ENCODE measurements at places on chromosomes 12 and 14.

GRCh38 chr14:52051871-52052270 is 17.0 kb downstream of the NID2 start:
- DNase-seq, result no peak

- DNase-seq, result no peak
Measured at GRCh38 chr14:77955816-77956484, 156.0 kb downstream of the ADCK1 start.

GRCh38 chr12:3988519-3989217 is 115.5 kb upstream of the PARP11 start:
- no peak for DNase-seq

GRCh38 chr12:93679308-93679925 is 2.2 kb downstream of the CRADD start:
- DNase-seq, result no peak

DNA sequence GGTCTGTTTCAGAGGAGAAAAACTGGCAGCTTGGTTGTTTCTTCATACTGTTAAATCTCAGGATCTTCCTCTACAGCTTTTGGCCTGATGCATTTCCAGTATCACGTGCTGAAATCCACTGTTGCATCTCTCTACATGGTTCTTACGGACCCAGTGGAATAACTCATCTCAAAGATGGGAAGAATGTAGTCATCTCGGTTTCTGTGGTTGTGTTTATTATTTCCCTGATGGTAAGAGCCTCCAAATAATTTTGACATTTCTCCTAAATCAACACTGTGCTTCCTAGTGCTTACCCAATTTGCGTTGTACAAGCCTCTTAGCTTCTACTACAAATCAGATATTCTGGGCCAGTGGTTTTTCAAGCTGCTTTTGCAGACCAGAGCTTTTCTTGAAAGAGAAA is 812.8 kb downstream of the C12orf50 start:
- DNase-seq, result no peak

DNA sequence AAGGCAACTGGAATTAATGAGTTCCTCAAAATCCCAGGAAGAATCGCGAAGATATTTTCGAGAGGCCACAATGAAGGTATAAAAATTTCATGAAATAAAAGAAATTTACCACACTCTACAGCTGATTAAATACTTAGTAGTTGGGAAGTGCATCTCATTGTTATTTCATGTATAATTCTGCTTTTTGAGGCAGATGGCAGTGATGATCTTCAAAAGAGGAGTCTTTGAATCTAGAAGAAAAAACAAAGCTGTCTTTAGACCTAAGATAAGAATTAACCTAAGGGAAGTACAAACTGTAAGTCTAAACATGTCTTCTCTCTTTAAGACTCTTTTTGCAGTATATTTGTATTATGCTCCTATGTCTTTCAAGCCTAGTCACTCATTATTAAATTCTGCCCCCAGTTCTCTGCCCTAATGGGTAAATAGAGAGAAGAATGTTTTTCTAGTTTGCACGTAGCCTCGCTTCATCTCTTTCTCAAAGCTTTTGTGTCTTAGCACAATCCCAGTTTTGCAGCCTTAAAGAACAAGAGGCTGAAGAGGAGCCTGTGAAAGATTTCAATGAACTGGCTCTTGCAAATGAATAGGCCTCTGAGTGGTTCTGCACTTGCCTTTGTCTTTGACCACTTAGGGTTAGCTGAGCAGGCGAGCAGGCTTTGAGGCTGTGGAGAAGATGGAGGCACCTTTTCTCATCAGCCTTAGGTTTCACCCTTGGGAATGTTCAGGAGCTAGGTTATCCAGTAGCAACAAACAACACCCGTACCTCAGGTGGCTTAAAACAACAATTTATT is 32.7 kb downstream of the CFAP54 start:
- DNase-seq, result no peak

DNA sequence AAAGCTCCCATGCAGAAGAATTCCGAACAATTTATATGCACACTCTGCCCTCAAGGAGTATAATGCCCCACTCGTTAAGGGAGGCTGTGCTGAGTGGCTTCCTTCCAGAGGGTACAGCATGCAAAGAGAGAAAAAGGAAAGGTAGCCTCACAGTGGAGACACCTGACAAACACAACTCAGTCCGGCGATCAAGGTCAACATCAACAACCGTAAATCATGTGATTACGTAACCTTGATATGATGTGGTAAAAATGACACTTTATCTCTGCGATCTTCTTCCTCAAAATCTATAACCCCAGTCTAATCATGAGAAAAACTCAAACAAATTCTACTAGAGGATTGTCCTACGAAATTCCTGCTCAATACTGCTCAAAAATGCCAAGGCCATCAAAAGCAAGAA is 400.5 kb upstream of the CCDC196 start:
- no peak for DNase-seq

GRCh38 chr14:70730393-70730792 is 78.9 kb downstream of the MAP3K9 start:
- no peak for DNase-seq

GRCh38 chr14:53714495-53715192 is 242.0 kb downstream of the BMP4 start:
- no peak for DNase-seq

DNA sequence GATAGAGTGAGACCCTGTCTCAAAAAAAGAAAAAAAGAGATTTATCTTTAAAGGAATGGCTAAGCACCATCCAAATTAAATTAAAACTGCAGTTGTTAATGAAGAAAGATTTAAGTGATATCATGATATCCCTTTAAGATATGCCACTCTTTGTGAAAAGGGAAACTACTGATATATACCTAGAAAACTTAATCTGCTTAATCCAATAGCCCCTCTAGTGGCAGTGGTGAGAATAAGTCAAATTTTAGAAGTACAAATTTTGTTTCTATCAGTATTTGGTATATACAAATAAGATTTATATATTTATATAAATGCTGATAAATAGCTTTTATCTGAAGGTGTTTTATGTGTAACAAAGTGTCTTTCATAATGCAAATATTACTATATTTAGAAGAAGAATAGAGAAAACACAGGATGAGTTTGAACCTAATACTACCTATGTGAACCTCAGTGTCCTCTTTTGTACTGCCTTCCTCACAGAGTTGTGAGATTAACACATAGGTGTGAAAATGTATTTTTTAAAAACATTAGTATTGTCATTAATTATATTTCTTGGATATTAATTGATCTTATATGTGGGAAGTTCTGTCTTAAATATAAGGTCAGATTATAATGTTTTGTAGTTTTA is 51.4 kb upstream of the GARIN2 start:
- DNase-seq, result no peak

DNA sequence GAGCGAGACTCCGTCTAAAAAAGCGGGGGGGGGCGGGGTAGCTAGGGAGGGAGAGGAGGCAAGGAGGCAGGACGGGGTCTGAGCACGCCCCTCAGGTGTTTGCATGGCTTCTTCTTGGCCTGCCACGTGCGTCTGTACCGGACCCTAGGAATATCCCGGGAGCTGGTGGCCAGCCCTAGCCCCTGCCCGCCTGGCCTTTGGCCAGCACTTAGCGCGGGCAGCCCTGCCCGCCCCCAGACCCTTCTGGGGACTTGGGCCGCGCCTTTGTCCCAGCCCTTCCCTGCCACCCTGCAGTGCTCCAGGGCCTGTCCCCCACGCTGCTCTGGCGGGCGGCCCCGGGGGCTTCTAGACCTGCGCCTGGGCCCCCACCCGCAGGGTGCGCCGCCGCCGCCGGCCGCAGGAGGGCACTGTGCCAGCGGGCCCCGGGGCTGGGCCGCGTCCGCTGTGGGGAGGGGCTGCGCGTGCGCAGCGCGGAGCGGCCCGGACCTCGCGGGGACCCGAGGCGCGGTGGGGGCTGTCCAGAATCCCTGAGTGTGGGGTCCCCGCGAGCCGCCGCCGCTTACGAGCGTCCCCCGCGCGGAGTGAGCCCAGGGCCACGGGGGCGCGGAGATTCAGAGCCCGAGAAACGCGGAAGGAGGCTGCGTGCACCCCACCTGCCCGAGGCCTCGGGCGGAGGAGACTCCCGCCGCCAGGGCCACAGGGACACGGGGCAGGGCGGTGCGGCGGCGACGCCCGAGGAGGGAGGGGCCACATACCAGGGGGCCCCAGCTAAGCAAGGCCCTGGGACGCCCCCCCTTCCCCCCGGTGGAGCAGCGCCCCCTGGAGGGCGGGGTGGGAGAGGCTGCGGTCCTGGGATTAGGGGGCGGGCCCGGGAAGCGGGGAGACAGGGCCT is 21.0 kb downstream of the SLC25A29 start:
- no peak for DNase-seq

DNA sequence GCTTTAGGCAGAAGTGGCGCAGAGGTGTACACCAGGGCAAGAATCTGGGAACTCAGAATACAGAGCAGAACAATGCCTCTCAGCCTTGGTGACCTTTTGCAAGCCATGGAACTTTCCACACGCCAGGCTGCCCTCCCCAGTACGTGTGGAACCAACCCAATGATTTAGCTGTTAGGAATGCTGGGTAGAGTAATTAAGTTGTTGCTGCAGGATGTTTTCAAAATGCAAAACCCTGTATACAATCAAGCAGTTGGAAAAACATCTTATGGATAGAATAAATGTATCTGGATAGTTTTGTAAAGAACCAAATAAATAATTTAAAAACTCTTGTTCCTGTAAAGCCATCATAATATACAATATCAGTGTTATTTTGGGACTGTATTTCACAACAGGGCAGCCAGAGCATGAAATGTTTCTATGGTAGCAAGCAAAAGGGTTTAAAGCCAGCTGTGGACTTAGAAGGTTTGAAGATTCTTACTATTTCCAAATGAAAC is 19.4 kb downstream of the PPP1R36 start:
- no peak for DNase-seq

DNA sequence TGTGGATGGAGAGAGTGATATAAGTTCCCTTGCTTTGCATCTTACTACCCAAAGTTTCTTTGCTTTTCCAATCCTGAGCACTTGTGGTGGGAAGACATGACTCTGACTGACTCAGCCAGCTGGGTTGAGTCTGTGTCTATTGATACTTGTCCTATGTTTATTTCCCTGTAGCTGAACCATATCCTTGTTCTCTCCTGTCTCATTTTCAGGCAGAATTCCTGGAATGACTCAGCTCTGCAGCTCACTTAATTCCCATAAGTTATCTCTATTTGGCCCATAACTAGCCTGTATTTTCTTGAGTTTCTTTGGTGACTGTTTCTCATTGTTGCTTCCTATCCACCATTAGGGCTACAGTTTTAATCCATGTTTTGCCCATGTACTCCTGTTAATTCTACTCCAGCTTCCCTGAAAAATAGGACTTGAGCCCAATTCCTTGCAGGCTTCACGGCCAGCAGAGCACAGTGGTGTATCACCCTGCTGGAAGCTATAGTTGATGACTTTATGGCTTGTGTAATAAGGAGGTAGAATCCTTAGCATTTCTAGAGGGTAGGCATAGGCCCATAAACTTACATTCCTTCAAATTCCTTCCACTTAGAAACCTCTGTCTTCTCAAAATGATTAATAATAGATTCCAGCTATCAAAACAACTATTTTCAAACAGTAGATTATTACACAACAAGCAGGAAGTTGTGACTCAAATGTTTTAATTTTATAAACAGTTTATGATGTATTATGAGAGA is 183.1 kb downstream of the TMTC3 start:
- no peak for DNase-seq

DNA sequence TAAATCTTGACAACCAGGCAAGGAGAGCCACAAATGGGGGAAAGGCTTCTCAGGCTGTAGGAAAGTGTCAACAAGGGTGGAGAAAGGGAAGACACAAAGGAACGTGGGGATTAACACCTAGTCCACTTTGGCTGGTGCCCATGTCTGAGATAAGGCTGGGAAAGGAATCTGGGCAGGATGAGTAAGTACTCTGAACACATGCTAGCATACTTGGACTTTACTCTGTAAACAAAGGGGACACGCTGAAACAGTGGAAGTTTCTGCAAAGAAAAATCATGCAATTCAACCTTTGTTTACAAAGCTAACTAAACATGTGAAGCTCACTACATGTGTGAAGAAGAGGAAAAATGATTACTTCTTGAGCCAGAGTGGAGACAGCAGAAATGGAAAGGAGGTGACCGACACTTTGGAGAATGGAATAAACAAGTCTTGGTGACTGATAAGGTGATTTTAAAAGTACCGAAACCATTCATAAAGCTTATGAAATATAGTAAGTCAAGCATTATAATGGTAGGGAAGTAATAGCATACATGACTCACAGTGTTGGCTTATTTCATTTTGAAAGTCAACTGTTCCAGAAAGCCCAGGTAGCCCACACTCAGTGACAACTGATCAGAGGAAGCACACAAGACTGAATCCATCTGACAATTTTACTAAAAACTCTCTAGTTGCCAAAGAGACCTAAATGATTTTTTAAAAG is 13.2 kb downstream of the CPNE8 start:
- DNase-seq, result no peak

DNA sequence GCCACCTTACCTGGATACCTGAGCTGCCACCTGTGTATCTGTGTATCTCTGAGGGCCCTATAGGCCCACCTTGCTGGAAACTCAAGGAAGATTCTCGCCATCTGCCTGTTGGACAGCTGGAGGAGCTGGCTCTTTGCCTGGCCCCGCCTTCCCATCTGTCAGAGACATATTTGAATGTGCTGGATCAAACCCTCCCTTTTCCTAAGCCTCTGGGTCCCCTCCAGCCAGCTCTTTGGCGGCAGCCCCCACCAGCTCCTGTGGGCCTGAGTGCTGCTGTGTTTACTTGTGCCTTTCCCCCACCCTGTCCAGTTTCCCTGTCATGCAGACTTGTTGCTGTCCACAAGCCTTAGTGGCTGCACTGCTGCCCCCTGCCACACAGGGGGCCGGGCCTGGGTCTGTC is 55.9 kb upstream of the SRSF5 start:
- DNase-seq, result peak; percentile 61

DNA sequence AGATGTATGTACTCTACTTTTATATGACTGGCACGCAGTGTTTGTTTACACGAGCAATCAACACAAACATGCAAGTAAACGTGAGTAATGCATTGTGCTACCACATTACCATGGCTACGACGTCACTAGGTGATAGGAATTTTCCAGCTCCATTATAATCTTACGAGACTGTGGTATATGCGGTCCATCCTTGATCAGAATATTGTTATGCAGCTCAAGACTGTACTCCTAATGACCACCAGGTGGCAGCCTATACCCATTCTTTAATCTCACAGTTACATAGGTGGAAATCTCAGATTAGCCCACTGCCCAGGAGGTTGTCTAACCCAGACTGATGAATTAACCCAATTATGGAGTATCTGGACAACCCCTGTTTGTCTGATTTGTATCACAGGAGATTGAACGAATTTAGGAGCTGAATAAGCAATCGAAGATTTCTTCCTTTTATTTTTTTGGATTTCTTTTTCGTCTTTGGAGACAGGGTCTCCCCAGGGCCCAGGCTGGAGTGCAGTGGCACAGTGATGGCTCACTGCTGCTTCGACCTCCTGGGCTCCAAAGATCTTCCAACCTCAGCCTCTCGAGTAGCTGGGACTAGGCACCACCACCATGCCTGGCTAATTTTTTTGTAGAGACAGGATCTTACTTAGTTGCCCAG is 8.7 kb upstream of the TESPA1 start:
- peak; percentile 87 for DNase-seq

All from NCI-H2029 treated with DMSO at 0.1 percent for 48 hours (cell line).